Left lobe of liver (tissue), 2 donors: ENCODE measurements at places on chromosomes 2 and 18.

DNA sequence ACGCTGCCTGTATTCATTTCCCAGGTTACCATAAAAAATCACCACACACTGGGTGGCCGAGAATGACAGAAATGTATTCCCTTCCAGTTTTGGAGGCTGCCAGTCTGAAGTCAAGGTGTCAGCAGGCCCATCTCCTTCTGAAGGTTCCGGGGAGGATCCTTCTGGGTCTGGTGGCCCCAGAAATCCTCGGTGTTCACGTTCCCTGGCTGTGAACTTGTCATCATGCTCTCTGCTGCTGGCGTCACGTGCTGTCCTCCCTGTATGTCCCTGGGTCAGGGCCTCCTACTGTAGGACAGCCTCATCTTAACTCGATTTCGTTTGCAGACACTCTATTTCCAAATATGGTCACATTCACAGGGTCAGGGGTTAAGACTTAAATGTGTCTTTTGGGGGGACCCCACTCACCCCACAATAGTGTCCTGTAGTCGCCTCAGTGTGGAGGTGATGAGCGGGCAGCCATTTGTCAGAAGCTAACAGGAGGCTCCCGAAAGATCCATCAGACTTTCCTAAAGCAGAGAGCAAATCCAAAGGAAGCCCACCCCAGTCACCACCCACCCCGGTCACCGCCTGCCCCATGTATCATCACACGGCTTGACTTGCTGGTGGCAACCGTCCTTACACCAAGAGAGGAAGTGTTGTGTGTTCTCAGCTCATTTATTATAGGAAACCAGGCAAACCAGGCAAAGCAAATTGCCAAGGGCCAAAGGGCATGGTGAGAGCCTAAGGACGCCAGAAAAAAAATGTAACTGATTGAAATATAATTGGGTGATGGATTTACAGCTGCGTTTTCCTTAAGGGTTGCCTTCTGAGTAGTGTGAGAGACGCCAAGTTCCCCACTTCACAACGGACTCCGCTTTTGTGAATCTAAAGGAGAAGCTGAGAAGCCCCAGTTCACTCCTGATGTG, 148.8 kb upstream of the ZNF236 start:
- DNase-seq: no peak

- DNase-seq: no peak
Observed at GRCh38 chr2:214310319-214310718, 100.5 kb upstream of the VWC2L start.

DNA sequence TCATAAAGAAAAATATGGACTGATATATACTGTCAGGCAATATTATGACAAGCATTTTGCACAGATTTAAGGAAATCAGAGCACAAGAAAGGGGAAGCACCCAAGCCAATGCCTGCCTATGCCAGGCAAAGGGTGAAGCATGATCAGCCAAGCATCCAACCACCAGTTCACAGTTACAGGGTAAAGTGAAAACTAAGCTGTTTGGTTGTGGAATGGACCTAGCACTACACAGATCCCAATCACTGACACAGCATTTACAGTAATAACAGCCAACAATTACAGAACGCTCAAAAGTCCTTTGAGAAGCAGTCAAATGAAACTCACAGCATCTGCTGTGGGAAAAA, 90.3 kb downstream of the SP3 start:
- no peak for DNase-seq

DNA sequence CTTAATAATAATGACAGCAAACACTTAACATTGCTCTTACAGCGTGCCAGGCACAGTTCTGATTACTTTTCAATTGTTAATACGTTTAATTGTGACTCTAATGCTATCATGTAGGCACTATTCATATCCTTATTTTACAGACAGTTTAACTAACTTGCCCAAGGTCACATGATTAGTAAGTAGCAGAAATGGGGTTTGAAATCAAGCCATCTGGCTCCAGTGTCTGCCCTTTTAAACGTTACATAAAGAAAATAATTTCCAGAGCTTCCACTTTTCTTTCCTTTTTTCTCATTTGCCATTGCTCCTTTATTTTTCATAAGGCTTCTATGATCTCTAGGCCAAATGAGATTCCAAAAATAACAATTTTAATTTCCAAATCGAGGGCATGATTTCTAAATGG, 50.6 kb upstream of the IKZF2 start:
- no peak for DNase-seq

- DNase-seq: no peak
Observed at GRCh38 chr2:18901242-18901641, 311.9 kb upstream of the NT5C1B start.
